Head of caudate nucleus (tissue), 42 donors: ENCODE measurements at places on chromosomes 3 and 15.

GRCh38 chr3:46371519-46372340 lies 984 bp downstream of the CCR5 start:
- DNase-seq: no peak

DNA sequence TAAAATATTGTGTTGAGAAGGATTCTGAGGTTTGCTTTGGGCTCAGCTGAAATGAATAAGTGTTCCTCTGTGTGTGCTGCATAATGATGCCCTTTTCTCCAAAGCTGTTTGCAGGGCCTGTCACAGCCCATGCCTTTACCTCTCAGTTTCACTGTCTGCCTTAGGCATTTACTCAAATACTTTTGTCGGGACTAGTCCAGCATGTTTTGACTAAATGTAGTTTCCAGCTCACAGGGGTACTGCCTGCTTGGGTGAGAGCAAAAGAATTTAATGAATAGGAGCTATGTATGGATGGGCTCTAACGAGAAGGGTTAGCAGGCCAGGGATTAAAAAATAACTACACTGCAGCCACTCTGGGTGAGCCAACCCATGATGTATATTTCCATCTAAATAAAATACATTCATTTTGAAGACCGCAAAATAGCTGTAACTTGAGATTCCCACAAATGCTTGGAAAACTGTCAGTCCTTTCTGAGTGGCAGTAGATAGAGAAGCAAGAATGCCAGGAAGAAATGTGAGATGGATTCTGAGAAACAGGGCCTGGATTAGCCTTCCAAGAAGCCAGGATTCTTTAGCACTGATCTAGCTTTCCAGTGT lies 549.2 kb upstream of the TBL1XR1 start:
- DNase-seq: no peak

- no peak for DNase-seq
Observed at GRCh38 chr3:31777887-31778286, 203.2 kb downstream of the OSBPL10 start.

DNA sequence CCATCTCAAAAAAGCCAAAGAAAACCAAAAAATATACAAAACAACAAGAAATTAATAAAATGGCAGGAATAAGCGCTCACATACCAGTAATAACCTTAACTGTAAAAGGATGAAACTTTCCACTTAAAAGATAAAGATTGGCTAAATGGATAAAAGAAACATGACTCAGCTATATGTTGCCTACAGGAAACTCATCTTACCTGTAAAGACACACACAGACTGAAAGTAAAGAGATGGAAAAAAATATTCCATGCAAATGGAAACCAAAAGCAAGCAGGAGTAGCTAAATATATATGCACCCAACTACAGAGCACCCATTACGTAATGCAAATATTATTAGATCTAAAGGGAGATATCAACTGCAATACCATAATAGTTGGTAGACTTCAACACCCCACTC lies 49.7 kb downstream of the ADAM10 start:
- no peak for DNase-seq

DNA sequence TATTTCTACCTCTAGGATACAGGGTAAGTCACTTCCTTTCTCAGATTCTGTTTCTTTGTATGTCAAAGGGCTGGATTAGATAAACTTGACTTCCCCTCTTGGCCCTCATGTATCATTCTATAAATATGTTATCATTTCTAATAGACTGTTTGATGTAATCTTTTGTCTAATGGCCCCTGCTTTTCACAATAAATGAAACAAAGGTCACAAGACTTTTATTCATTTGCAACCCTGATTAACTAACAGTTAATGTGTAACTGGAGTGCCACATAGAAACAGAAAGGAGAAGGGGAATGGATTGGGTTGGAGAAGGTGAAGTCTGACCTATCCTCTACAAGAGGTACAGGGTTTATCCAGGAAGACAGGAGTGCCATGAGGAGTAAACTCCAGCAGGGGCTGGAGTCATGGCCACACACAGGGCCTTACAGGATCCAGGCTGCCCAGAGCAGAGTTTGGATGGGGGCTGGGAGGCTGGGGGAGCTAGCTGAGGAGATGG lies 8.0 kb upstream of the B3GNT5 start:
- no peak for DNase-seq

DNA sequence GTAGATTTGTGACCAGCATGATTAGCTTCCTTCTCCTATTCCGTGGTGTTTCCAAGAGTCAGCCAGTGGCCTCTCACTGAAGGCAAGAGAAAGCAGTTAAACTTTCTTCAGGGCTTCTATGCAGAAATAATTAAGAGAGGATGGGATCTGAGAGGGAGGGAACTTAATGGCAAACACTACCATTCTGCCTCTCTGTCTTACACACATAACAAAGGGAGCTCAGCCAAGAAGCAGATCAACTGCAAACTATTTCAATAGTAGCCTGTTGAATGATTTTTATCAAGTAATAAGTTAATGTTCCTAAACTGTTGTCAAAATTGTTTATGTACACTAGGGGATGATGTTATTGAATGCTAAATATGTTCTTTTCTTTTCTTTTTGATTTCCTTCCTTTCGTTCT lies 11.8 kb downstream of the OXSR1 start:
- no peak for DNase-seq

DNA sequence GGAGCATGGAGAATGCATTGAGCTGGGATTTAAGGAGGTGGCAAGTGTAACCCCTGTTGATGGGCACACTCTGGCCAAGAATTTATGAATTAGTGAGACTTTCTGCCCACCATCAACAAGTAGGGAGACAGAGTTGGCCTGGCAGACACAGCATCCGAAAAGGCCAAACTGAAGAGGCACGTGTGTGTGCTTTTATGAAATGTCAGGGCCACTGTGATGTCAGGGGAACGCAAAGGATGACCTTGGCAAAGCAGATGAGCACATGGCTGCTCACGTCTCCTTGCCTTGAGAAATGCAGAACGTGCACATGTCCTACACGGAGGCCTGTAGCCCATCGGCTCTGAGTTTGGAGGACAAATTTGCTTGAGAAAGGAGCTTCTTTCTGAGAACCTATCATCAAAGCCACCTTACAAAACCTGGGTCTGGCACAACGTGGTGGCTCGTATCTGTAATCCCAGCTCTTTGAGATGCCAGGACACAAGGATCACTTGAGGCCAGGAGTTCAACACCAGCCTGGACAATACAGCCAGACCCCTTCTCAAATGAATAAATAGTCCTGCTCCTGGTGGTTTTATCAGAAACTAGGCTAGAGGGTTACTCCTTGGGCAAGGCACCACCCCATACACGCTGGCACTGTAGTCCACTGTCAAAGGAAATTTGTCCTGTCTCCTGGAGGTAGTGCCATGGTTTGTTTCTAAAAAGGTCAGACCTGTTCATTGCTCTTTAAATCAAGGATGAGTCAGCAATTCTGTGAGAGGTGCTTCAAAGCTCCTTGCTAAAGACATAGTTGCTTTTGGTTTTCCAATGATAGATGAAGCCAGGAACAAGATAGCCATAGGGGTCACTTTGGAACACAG lies 941 bp upstream of the SH3BP5 start:
- DNase-seq: no peak

- no peak for DNase-seq
Observed at GRCh38 chr15:29939404-29939803, 117.1 kb upstream of the TJP1 start.

GRCh38 chr3:174430986-174431385 lies 428.1 kb upstream of the NAALADL2 start:
- no peak for DNase-seq

DNA sequence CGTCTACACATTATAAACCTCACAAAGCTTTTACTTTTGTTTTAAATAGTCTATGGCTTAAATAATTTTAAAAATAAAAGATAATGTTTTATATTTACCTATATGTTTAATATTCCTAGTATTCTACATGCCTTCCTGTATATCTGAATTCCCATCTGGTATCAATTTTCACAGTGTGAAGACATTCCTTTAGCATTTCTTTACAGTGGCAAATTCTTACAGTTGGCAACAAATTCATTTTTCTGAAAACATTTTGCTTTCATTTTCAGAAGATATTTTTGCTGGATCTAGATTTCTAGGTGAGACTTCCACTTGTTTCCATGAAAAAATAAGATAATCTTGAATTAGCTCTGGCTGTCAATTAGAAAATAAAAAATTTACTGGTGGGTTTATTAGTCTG lies 471.4 kb upstream of the NAALADL2 start:
- no peak for DNase-seq

DNA sequence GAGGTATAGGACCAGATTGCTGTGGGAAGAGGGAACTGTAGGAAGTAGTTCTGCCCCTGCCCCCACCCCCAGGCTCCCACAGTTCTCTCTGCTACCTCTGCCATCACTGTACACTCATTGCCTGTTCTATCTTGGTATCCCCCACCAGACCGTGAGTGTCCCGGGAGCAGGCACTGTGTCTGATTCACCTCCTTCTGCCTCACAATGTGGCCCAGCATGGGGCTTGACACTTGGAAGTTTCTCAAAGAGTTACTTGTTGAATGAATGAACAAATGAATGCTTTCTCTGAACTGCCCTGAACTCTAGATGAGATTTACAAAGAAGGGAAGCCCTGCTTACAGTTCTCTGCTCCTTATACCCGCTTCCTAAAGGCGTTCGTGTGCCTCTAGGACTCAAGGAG lies 27.1 kb upstream of the PIK3CB start:
- DNase-seq: peak; percentile 14

DNA sequence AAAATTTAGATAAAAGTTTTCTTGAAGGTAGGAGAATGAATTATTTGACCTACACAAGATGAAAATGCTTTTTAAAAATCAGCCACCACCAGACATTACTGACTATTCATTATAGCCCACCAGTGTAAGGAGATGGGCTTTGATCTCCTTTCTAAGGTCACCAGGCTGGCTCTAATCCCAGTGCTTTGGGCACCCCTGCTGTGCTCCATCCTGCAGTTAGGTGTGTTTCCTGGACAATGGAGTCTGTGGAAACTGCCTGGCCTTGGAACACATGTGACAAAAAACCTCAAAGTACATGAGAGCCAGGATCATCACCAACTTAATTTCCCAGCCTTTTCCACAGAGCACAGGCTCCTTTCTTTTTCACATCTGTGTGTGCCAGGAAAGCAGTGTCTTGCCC lies 260.9 kb downstream of the CHST2 start:
- no peak for DNase-seq

DNA sequence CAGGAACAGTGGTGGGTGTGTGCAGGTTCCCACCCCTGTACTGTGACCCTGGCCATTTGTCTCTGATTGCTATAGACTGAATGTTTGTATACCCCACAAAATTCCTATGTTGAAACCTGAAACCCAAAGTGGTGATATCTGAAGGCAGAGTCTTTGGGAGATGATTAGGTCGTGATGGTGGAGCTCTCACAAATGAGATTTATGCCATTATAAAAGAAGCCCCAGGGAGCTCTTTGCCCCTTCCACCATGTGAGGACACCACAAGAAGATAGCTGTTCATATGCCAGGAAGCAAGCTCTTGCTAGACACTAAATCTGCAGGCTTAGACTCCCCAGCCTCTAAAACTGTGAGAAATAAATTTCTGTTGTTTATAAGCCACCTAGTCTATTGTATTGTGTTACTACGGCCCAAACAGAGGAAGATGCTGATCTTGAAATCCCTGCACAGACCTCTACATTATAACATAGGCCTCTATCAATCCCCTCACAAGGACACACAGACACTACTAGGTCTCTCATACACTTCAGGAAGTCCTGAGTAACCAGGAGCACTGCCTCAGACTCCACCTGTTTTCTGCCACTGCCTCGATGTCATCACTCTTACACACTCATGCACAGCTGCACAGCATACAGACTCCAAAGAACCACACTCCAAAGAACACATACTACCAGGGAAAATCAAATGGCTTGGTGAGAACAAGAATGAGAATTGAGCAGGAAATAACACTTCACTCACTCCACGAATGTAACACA lies 14.7 kb downstream of the IGSF11 start:
- no peak for DNase-seq

DNA sequence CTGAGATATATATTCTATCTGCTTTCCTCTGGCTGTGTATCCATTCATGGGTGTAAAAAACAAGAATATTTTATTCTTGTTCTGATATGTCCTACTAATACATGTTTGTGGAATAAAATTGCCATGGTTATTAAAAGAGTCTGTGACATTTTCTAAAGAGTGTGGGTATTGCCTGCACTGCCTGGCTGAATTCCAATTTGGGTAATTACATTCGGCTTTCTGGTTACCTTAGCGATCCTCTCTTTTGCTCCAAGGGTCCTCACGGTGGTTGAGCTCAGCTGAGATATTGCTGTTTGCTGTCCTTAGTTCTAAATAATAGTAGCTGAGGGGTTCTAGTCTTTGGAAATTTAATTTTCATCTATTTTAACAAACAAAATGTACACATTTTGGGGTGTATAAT lies 301.4 kb upstream of the DNAJC19 start:
- no peak for DNase-seq

DNA sequence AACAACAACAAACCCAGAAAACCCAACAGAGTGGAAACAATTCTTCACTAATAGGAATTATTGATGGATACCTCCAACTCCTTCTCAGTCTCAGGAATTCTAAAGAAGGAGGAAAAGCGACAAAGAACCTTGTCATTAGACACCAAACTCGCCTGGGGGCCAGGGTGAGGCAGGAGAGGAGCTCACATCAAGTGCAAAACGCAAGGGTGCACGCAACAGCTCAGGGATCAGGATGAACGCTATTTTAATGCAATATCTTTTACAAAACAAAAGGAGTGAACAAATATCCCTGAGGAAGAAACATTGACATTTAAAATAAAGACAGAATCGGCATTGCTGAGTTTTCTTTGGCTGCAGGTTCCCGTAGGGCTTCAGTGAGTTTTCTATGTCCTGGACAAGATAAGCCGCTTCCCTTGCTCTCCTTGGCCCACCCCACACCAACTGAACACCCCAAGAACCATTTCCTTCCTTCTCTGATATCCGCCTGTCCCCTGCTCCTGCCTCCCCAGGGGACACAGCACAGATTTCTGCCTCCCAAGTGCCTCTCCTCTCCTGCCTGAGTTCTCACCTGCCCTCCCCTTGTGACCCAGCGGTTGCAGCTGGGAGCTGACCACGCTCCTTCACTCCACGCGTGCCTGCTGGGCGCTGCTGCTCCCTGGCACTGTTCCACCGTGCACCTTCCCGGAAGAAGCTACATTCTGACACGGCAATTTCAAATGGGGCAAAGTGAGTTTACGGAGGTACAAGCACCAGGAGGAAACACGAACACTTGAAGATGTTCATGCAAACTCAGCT lies 63.0 kb downstream of the ATP10A start:
- no peak for DNase-seq

- no peak for DNase-seq
Observed at GRCh38 chr15:62848632-62849050, 193.9 kb upstream of the TPM1 start.

DNA sequence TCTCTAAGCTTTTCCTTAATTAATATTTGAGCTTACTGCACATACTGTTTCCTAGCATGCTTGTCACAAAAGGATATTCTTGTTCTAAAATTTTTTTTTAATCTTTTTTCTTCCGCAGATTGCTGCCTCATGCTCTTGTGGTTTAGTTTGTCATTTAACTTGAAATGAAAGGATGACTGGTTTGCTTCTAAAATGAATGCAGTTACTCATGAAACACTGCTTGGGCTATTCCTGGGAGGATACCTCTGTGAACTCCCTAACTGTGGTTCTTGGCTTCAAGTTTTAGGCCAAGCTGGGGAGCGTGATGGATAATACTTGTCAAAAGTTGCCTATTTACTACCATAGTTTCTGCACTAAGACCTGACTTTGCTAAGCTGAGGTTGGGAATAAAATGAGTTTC lies 64.0 kb downstream of the USP13 start:
- no peak for DNase-seq
